ENCODE measurements at places on chromosomes 12 and 14. TPM values are rescaled to one million over a fixed set of nuclear protein-coding genes. Genes with fewer than 3 reads are reported as not detected.

- DNase-seq, result no peak
- no peaks in the 10 kb centered on the region for H3K4me1 ChIP-seq
- no peak overlapping the region for H3K27ac ChIP-seq
Observed at GRCh38 chr14:50864946-50865345, 6.9 kb upstream of the ABHD12B start.

GRCh38 chr12:65620046-65620445 lies 204.2 kb upstream of the HMGA2 start:
- H3K36me3 ChIP-seq, result no peaks in the 10 kb centered on the region
- no peaks in the 10 kb centered on the region for H3K27me3 ChIP-seq
- no peak for DNase-seq
- no peak overlapping the region for H3K27ac ChIP-seq
- no peak overlapping the region for H3K4me3 ChIP-seq

The LRP1-AS gene
- not detected for total RNA-seq

The ZFHX2 gene
- total RNA-seq, result 4.9 TPM

The HDAC7 gene
- total RNA-seq, result 132 TPM

The C14orf180 gene
- 2.1 TPM for total RNA-seq
